ENCODE measurements at places on chromosomes 3 and 15.
A peak's percentile ranks its signal among the peaks of the same experiment; 100 is the strongest.

DNA sequence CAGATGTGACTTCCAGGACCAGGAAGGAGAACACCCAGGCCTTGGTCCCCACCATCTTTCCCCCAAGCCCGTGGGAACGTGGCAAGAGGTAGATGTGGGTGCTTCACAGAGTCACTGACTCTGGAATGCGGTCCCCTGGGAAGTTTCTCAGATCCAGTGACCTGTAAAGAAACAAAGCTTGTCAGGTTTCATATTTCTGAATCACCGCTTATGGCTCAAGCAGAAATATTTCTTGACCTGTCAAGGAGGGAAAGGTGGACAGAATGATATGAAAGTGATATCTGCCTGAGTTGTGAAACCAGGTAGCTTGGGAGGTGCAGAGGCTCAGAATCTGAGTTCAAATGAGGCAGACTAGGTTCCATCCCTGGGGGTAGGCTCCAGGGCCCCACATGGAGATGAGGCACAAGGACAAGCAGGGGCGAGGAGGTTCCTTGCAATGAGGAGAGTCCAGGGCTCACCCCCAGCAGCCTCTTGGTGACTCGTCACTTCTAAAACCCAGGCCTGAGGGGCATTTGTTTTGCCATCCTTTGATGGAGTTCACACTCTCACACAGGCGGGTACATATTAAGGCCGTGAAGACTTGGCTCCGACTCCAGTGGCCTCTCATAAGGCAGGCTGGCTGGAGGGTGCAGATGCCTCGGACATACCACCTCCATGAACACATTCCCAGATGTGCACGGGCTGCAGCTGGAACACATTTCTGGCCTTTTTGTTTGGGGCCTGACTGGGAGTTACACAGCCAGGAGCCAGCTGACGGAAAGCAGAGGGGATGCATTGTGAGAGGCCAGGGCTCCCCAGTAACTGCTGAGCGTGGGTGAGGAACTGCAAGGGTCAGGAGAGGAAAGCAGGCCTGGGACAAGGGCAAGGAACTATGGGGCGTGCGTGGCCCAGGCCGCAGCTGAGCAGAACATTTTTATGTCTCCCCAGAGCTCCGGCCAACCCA lies 1.3 kb downstream of the CILP start:
- no peaks in the 10 kb centered on the region for H3K27me3 ChIP-seq
- no peak overlapping the region for H3K27ac ChIP-seq
- H3K4me1 ChIP-seq = peaks cover 10% of the 10 kb centered on the region

DNA sequence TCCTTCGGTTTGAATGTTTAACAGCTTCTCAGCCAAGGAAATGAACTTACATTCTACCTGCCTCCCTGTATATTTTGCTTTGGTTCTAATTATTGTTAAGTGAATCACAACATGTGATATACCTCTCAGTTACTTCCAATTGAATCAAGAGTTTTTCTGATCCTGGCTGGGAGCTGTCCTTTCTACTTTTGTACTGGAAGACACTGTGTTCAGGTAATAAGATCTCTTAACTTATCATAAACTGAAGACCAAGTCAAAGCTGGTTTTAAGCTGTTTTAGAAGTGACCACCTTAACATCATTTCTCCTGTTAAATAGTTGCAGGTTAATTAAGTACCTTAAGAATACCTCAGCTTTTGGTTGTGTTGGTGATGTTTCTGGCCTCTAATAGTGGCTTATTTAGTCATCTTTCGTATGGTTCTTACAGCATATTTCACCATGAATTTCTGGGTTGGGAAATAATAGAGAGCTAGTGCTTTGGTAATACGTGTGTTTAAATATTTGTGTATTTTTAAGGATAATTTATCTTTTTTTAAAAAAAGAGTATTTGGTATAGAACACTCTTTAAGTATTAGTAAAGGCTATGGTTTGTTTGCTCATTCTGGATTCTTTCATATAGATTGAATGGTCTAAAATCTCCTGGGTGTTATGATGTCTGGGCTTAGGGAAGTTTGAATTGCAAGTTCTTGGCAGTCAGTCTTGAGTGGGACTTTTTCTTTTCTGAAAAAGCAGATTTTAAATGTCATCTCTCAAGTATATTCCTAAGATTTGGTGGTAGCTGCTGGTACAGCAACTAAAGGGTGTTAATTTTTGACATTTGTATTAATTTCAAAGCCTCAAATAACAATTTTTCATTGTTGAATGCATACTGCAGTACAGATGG lies 1.6 kb downstream of the RAB8B start:
- no peaks in the 10 kb centered on the region for H3K36me3 ChIP-seq
- no peak overlapping the region for H3K27ac ChIP-seq
- DNase-seq = no peak
- H3K4me1 ChIP-seq = peaks cover 9% of the 10 kb centered on the region
- no peaks in the 10 kb centered on the region for H3K27me3 ChIP-seq

DNA sequence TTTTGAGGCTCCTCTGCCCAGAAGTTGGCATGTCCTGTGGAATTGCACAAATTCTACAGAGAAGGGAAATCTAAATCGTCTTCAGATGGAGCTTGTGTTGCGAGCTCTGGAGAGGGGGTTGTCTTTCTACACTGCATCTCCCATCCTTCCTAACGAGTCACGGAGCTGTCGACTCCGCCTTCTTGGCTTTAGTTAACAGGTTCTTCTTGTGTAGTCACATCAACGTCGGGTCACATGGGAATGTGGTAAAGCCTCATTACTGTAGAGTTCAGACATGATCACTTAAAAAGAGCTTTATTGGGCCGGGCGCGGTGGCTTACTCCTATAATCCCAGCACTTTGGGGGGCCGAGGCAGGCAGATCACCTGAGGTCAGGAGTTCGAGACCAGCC lies 60.0 kb downstream of the DNASE1L3 start:
- H3K4me1 ChIP-seq = peaks cover 4% of the 10 kb centered on the region
- H3K27me3 ChIP-seq = no peaks in the 10 kb centered on the region
- H3K27ac ChIP-seq = no peak overlapping the region
- no peak for DNase-seq
- H3K4me3 ChIP-seq = no peak overlapping the region

- DNase-seq = no peak
- H3K36me3 ChIP-seq = peaks cover 8% of the 10 kb centered on the region
- H3K27ac ChIP-seq = no peak overlapping the region
- no peak overlapping the region for H3K4me3 ChIP-seq
- no peaks in the 10 kb centered on the region for H3K27me3 ChIP-seq
- H3K4me1 ChIP-seq = no peaks in the 10 kb centered on the region
Measured at GRCh38 chr3:138097192-138098172, 17.9 kb downstream of the DZIP1L start.

GRCh38 chr15:58574631-58575030 lies 142.8 kb downstream of the LIPC start:
- peak overlapping the region; percentile 14 for H3K27ac ChIP-seq
- H3K36me3 ChIP-seq = no peaks in the 10 kb centered on the region
- no peak overlapping the region for H3K4me3 ChIP-seq
- peaks cover 26% of the 10 kb centered on the region for H3K4me1 ChIP-seq
- peak; percentile 43 for DNase-seq

- no peaks in the 10 kb centered on the region for H3K36me3 ChIP-seq
- no peak for DNase-seq
- no peaks in the 10 kb centered on the region for H3K27me3 ChIP-seq
- no peak overlapping the region for H3K4me3 ChIP-seq
Measured at GRCh38 chr3:101303089-101303731, 17.2 kb downstream of the IMPG2 start.

DNA sequence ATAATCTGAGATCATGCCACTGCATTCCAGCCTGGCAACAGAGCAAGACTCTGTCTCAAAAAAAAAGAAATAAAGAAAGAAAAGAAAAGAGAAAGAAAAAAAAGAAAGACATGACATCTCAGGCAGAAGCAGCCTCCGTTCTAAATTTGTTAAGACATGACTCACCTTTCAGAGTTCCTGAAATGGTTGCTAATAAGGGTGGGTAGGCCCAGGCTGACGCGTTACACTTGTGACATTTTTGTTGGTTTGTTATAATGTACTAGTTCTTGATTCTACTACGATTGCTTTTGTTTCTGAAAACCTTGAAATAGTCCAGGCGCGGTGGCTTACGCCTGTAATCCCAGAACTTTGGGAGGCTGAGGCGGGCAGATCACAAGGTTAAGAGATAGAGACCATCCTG lies 21.0 kb downstream of the SLC25A20 start:
- no peak overlapping the region for H3K4me3 ChIP-seq
- no peak for DNase-seq
- H3K27me3 ChIP-seq = no peaks in the 10 kb centered on the region
- peaks cover 31% of the 10 kb centered on the region for H3K36me3 ChIP-seq
- no peak overlapping the region for H3K27ac ChIP-seq

DNA sequence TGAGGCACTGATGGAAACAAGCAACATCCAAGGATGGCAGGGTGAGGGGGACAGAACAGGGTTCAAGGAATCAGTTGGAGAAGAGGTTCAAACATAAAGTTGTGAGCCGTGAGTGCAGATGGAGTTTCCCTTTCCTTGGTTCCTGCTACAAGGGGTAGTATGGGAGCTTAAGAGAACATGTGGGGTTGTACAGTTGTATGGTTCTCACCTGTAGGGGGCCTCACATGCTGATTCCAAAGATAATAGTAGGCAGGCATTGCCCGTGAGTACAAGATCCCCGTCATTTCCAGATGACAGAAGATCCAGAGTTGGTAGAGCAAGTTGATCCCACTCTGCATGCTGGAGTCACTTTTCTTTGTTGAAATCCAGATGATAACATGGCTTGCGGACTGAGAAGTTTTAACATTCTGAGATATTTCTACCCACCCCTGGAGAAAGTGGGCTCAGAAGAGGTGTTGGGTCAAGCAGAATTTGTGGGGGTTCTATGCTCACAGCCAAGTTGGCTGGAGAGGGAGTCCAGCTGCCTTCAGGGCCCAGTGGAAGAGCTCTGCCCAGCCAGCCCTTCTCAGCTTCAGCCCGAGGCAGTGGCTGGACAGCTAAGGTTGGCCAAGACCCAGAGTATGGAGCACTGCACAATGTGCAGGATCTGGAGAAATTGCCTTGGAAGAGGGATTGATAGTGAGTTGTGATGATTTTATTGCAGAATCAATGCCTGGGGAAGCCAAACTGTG lies 141.8 kb downstream of the THSD4 start:
- no peak overlapping the region for H3K27ac ChIP-seq
- peaks cover 8% of the 10 kb centered on the region for H3K4me1 ChIP-seq
- no peaks in the 10 kb centered on the region for H3K27me3 ChIP-seq
- H3K36me3 ChIP-seq = peaks cover 3% of the 10 kb centered on the region
- no peak for DNase-seq

DNA sequence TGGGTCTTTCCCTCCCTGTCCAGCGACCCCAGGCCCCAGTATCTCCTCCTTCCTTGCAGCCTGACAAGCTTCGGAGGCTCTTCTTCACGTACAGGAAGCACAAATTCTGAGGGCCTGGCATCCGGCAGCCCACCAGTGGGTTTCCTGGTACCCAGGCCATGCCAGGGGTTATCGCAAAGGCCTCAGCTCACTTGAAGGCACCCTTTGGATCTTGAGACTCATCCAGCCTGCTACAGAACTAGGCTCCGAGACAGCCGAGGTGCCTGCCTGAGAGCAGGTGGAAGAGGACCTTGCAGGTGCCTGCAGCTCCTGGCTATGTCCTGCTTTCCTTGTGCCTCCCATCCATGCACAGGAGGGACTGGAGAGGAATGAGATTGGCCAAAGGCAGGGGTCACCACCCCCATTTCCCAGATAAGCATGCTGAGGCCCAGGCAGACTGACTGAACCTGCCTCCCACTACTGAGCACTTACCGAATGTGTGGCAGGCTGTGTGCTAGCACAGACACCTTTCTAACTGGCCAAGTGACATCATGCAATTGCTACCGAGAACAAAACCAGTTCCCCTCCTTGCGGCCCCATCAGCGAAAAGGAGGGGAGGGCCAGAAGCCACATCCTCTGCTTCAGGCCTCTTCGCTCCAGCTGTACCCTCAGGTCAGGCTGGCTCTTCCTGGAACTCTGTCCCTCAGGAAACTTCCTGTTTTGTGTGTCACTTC lies 11.2 kb downstream of the SH2D7 start:
- no peak for DNase-seq
- H3K27me3 ChIP-seq = no peaks in the 10 kb centered on the region
- H3K27ac ChIP-seq = peak overlapping the region; percentile 13
- H3K4me1 ChIP-seq = peaks cover 21% of the 10 kb centered on the region

DNA sequence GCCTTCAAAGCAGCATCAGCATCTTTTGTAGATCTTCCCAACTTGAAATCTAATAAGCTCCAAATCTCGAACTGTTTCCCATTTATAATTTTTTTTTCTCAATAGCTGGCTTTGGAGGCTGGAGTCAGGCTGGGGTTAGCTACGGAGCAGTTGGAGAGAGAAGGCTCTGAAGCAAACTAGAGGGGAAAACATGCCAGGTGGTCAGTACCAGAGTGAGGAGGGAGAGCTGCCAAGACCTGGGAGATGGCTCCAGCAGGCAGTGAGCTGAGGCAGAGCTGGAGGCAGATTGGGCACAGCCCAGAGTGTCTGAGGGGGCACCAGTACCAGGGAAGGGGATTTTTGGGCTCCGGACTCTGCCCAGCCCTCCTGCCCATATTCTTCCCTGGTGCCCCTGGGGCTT lies 311.2 kb downstream of the RPLP1 start:
- H3K4me3 ChIP-seq = no peak overlapping the region
- H3K27me3 ChIP-seq = peaks cover 2% of the 10 kb centered on the region
- H3K27ac ChIP-seq = no peak overlapping the region
- H3K4me1 ChIP-seq = no peaks in the 10 kb centered on the region
- no peak for DNase-seq
- no peaks in the 10 kb centered on the region for H3K36me3 ChIP-seq

- H3K27ac ChIP-seq = no peak overlapping the region
- H3K27me3 ChIP-seq = no peaks in the 10 kb centered on the region
- no peak overlapping the region for H3K4me3 ChIP-seq
Measured at GRCh38 chr3:111301238-111301798, 229.7 kb downstream of the NECTIN3 start.

DNA sequence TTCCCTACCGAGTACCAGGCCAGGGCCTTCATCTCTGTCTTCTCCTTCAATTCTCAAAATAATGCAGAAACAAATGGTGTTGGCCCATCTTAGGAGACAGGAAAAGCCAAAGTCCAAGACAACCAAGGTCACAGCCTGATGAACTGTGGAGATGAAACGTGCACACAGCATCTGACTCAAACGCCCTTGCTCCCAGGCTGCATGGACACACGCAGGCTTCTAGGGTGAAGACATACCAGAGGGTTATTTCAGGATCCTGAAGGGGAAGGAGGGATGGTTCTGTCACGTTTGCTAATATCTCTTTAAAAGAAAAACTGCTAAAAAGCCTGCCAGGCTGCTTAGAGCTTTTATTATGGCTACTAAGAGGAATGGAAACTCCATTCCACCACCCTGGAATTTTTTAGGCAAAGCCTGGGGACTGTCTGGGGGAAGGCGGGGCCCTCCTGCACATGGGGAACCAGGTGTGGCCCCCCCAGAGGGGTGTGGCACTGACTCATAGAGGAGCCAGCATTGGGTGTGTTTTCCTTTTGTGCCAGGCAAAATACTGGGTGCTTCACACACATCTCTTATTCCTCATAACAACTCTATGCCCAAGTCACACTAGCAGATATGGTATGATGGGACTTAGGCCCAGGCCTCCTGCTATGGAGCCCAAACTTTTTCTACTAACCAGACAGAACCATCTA lies 62.9 kb downstream of the UMPS start:
- no peaks in the 10 kb centered on the region for H3K4me1 ChIP-seq
- DNase-seq = no peak
- no peak overlapping the region for H3K4me3 ChIP-seq
- H3K27me3 ChIP-seq = no peaks in the 10 kb centered on the region
- no peak overlapping the region for H3K27ac ChIP-seq

Measured in large intestine (tissue), 12 donors.